Spinal cord (tissue), 10 donors: ENCODE measurements at places on chromosomes 6 and 20. TPM values are rescaled to one million over a fixed set of nuclear protein-coding genes. Genes with fewer than 3 reads are reported as not detected.

DNA sequence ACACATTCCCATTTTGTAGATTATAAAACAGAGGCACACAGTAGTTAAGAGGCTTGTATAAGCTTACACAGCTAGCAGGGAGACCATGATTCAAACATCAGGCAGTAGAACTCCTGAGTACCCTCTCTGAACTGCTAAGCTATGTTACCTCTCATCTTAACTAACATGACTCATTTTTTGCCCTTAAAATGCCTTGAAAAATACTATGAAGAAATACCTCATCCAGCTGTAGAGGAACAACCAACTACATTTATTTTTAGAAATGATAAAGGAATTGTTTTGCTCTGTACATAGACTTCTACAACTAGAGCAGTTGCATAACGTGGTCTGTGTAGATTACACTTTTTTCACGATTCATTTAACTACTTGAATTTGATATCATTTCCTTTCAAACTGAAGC, 102.1 kb downstream of the FLRT3 start:
- DNase-seq, result no peak

GRCh38 chr6:114537977-114538376, 195.2 kb upstream of the HS3ST5 start:
- DNase-seq, result no peak

- DNase-seq, result no peak
Observed at GRCh38 chr6:28633445-28634215, 107.9 kb downstream of the GPX5 start.

DNA sequence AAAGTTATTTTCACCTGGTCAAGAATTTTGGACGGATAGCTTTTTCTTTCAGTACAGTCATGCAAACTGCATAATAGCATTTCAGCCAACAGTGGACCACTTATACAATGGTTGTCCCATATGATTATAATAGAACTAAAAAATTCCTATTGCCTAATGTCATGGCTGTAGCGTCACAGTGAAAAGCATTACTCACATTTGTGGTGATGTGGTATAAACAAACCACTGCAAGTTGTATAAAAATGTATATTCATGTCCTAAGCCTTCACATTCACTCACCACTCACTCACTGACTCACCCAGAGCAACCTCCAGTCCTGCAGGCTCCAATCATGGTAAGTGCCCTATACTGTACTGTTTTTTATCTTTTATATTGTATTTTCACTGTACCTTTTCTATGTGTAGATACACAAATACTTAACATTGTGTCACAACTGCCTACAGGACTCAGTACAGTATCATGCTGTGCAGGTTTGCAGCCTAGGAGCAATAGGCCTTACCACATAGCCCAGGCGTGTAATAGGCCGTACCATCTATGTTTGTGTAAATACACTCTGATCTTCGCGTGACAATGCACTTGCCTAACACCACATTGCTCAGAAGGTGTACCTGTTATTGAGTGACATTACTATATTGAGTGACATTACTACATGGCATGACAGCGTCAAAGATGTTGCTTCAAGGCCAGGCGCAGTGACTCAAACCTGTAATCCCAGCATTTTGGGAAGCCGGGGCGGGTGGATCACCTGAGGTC, 17.9 kb downstream of the ABHD12 start:
- no peak for DNase-seq

DNA sequence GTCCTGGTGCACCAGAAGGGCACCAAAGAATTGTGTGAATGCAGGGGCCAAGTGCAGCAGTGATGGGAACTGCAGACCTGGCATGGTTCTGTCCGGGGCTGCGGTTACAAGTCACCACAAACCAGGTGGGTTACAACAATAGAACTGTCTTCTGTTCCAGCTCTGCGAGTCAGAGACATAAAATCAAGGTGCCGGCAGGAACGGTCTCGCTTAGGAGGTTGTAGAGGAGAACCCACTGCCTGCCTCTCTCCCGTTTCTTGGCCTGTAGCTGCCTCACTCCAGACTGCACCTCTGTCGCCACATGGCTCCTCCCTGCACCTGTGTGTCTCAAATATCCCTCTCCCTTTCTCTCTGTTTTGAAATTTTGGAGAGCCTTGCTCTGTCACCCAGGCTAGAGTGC, 143.3 kb downstream of the TAF4 start:
- no peak for DNase-seq

DNA sequence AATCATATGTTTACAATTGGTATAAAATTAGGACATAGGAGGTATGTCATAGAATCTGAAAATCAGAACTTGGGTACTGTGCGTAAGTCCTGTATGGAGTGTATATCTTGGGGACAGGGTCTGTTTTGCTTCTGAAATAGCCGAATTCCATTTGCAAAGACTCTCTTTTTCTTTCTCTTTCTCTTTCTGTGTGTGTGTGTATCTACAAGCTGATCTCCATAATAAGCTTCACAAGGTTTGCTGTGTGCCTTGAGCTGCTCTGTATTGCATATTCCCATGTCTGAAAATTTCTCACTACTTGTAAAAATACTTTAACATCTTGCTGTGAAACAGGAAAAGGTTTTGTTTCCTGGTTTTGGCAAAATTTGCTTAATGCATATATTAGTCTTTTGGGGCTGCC, 29.5 kb downstream of the STX11 start:
- no peak for DNase-seq

- peak; percentile 88 for DNase-seq
Observed at GRCh38 chr6:16319813-16320532, 81.6 kb downstream of the GMPR start.

GRCh38 chr20:46132705-46133120, 14.6 kb downstream of the CD40 start:
- peak; percentile 49 for DNase-seq

DNA sequence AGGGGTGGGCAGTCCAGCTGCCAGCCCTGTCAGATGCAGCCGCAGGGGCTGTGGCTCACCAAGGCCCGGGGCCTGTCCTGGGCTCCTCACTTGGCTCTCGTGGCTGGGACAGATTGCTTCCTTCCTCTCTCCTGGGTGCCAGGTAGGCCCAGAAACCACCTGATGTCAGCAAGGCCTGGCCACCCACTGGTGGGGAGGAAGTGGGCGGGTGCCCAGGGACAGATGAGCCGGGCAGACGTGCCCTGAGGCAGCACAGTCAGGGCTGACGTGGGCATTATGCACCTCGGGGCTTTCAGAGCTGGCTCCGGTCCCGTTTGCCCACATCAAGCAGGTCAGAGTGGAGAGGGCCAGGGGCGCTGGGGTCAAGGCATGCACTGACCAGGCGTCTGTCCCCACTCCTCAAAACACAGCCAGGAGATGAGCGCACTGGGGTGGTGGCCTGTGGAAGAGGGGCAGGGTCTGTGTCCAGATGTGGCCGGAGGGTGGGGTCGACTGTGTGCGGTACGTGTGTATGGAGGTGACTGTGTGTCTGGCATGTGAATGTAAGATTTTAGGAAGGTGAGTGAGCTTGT, 133.2 kb upstream of the PTPN1 start:
- DNase-seq, result no peak

DNA sequence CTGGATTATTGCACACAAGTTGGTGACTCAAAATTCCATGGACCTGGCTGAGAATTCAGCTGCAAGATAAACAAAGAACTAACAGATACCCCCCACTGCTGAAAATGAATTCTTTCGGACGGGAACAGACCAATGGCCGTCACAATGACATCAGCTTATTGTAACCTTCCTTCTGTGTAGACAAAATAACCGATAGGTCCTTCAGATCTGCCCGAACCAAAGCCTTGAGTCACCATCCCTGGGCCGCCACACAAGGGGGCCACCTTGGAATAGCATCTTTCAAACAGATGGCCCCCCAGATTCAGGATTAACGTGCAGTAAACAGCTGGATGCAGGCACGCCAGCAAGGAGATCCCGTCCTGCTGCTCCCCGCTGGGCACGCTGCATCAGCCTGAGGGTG, 214.0 kb upstream of the EXOC2 start:
- no peak for DNase-seq

FABP7 gene
- 149 TPM for total RNA-seq

GGT7 gene
- 10.8 TPM for total RNA-seq

EMILIN3 gene
- total RNA-seq, result 16.4 TPM

FBXO30 gene
- total RNA-seq, result 13.3 TPM
